Urinary bladder (tissue), 4 donors: ENCODE measurements at places on chromosomes 13 and 19. TPM values are rescaled to one million over a fixed set of nuclear protein-coding genes. Genes with fewer than 3 reads are reported as not detected.

DNA sequence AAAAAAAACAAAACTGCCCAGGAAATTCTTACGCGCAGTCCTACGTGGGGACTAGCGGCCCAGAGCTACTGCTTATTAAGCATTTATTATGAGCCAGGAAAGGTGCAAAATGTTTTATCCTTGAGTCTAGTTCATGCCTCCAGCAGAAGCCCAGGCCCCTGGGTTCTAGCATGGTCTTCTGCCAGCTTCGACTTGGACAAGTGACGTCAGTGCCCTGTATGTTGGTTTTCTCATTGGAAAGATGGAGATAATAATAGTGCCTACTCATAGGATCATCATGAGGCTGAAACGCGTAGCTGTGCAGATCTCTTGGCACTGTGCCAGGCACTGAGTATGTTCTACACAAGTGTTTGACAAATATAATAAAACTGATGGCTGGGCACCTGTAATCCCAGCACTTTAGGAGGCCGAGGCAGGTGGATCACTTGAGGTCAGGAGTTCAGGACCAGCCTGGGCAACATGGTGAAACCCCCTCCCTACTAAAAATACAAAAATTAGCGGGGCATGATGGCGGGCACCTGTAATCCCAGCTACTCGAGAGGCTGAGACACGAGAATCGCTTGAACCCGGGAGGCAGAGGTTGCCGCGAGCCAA lies 12.4 kb upstream of the SULT2B1 start:
- peak; percentile 48 for DNase-seq

GRCh38 chr13:81302125-81302524 lies 961.2 kb upstream of the SPRY2 start:
- DNase-seq, result no peak

GRCh38 chr13:34942732-34943435 lies 814 bp downstream of the NBEA start:
- DNase-seq, result no peak

GRCh38 chr19:18946918-18947317 lies 5.9 kb upstream of the HOMER3 start:
- no peak for DNase-seq

- DNase-seq, result no peak
Observed at GRCh38 chr19:3732108-3732507, 23.9 kb downstream of the TJP3 start.

DNA sequence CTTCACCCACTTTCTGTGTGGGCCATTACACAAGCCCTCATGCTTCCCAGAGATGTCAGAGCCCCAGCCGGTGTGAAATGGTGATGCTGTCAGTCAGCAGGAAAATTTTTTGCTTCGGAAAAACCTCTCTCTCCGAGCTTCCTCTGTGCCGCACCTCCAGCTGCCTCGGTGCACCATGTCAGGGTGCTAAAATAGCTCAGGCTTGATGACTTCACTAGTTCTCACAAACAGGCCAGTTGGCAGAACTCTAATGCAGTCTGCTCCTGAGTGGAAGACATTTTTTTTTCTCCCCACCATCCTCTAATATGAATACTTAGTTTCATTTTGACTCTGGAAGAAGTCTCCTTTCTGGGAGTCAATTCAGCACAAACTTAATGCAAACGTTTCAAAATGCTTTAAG lies 71.3 kb downstream of the KLF12 start:
- no peak for DNase-seq

DNA sequence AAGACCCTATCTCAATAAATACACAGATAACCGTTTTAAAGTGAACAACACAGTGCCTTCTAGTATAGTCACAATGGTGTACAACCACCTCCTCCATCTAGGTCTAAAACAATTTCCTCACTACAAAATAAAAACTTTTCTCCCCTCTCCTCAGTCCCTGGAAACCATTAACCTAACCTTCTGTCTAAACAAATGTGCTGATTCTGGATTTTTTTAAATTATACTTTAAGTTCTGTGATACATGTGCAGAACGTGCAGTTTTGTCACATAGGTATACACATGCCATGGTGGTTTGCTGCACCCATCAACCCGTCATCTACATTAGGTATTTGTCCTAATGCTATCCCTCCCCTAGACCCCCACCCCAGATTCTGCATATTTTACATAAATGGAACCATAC lies 9.8 kb upstream of the ZBTB45 start:
- DNase-seq, result no peak

DNA sequence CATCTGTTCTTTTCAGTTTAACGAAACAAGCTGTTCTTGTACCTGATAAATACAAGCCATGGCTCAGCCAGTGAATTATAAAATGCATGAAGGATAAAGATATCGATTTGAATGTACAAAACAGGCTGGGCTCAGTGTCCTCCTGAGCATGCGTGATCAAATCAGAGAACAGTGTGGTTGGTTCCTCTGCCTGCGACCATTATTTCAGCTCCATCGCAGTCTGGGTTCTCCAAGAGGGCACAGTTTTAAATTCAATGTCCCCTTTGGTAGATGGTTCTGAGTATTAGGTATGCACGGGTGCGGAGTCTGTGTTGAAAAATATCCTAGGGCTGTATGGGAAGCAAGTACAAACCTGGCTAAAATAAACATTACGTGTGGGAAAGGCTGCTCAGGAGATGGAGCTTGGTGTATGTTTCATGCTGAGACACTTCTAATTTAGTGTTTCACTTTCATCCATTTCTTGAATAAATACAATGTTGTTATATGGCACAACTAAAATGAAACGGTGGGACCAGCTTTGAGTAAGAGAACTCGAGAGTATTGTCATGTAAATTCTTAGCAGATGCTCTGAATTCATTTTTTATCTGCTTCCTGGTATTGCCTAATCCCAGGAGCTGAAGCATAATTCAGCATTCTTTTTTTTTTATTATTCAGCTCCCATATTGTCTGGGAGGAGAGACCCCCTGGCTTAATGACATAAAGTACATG lies 458.7 kb downstream of the MYO16 start:
- DNase-seq, result no peak

GRCh38 chr13:25575562-25575961 lies 203.8 kb downstream of the ATP8A2 start:
- no peak for DNase-seq

DNA sequence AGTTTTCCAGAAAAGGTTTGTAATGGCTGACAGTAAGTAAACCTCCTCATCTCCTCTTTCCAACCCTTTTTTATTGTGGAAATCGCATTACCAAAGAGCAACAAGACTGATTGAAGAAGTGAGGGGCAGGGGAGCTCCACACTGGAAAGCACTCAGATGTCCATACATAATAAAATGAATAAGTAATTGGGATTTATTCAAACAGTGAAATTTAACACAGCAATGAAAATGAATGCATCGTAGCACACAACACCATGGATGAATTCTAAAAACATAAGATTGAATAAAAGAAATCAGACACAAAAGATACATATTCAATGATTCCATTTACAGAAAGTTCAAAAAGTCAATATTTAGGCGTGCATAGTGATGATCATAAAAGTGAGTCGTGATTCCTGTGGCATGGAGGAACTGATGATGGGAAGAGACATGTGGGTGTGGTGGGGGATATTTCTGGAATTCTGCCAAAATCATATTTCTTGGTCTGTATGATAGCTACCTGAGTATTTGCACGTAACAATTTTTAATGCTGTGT lies 18.8 kb downstream of the FAM216B start:
- DNase-seq, result no peak

GRCh38 chr19:492091-492531 lies 4.2 kb upstream of the MADCAM1 start:
- DNase-seq, result no peak

GRCh38 chr13:33224191-33224590 lies 61.4 kb downstream of the STARD13 start:
- DNase-seq, result no peak

- no peak for DNase-seq
Observed at GRCh38 chr19:30685426-30686000, 313.3 kb downstream of the ZNF536 start.

DNA sequence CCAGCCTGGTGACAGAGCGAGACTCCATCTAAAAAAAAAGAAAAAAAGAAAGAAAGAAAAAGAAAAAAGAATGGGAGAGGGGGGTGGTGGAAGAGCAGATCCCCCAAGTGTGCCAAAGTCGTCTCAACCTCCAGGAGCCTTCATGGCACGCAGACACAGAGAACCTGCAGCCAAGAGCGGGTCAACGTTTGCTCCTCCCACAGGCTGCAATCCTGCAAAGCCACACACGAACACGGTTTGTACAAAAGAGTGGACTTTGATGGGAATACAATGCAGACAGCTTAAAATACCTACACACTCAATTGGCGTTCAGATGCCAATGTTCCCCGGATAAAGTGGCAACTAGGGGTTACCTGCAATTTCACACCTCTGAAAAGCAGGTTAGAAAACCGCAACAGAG lies 29.4 kb downstream of the ANKRD10 start:
- no peak for DNase-seq

GRCh38 chr13:36286006-36286405 lies 11.6 kb downstream of the CCDC169 start:
- no peak for DNase-seq

GRCh38 chr13:60178327-60178726 lies 14.6 kb upstream of the DIAPH3 start:
- DNase-seq, result no peak

Gene DNAJC15
- polyA plus RNA-seq, result 19.6 TPM

Gene SMIM44
- polyA plus RNA-seq, result not detected

Gene WDR87
- not detected for polyA plus RNA-seq

Gene COL4A1
- polyA plus RNA-seq, result 334 TPM

Gene GAPDHS
- not detected for polyA plus RNA-seq

Gene CYP2F1
- polyA plus RNA-seq, result not detected

Gene RGCC
- 50.2 TPM for polyA plus RNA-seq
